Hippocampal formation (tissue), 2 donors: ENCODE measurements at places on chromosomes 2 and 18.
A peak's percentile ranks its signal among the peaks of the same experiment; 100 is the strongest.

DNA sequence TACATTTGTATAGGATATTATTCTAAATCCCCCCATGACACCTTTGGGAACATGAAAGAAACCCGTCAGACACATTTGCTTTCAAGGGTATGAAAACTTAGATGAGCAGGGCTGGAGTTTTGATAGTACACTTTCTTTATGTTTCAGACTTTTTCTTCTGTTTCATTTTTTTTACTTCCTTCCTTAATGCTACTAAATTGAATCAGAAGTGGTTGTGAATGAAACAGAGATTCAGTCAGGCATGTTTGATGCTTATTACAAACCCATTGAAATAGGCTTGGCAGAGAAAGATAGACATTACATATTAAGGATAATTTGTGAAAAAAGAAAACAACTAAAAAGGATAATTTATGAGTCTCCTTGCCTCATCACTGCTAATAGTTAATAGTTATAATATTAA lies 26.8 kb downstream of the SLC30A6 start:
- DNase-seq, result no peak

DNA sequence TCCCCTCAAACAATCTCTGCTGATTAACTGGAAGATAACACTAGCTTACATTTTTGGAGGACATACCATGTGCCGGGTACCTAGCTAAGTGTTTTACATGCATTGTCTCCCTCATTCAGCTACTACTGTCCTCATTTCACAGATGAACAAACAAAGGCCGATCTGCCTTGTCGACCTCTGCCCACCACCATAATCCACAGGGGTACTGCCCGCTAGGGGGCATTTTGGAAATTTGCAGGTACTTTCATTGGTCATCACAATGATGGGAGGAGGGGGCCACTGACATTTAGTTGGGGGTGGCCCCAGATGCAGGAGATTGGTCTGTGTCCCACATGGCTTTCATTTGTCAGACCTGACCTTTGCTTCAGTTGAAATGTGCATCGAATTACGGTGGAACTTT lies 3.9 kb upstream of the TMEM163 start:
- DNase-seq, result no peak

DNA sequence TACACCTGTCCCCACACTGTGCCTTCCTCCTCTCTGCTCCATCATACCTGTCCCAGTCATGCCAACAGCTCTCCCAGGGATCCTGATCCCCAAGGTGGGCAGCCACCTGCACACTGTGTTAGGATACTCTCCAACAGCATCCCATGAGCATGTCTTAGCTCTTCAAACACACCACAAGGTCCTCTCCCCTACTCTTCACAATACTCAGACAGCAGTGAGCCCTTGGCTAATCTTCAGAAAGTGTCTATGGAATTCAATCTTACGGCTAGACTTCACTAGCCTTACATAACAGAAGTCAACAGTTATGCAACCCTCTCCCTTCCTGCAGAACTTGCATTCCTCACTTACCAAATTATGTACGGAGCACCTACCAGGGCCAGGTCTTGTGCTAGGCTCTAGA lies 79.9 kb downstream of the MYO5B start:
- no peak for DNase-seq

DNA sequence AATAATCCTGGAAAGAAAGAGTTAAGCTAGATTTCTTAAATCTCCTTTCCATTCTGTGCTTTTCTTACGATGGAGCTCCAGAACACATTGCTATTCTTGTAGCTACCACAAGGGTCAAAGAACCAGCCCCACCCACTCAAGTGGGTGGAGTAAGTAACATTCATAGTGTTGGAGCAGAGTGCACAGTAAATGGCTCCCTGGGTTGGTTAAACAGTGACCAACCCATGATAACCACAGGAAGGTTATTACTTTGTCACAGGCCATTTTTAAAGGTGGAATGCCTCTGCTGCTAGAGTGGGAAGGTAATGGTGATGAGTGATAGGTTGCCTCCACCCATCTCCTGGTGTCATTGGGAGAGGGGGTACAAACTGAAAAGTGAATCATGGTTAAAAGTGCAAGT lies 13.9 kb downstream of the ARPC2 start:
- no peak for DNase-seq

DNA sequence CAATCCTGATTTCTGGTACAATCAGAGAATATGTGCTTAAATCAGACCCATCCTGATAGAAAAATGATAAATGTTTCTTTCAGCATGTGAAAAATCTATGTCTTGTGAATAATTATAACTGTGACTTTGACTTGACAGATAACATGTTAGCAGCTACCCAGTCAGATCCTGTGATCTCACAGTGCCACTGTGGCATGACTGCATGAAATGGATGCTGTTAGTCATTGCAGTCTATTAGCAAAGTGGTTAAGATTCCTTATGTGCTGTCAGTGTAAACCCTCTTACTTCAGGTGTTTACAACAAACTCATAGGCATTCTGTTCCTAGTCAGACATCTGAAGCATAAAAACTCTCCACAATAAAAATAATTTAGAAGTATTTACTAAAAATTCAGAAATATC lies 244.6 kb upstream of the RND3 start:
- no peak for DNase-seq

DNA sequence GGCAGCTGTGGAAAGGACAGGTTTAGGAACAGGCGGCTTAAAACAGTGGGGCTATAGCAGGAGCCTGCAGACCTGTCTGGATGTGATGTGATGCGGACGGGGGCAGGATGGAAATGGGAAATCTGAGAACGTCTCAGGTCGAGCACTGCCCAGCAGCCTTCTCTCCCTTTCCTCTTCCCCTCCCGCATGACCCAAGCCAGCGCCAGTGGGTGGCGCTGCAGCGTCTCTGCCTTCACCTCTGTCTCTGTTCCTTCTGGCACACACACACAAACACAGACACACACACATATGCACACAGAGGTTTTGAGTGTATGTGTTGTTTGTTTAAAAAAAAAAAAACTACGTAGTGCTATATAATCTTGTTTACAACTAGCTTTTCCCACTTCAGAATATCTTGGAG lies 82.0 kb upstream of the SLC66A3 start:
- DNase-seq, result no peak

- DNase-seq, result no peak
These were observed 15.4 kb downstream of the NYAP2 start for GRCh38 chr2:225414902-225415301.

DNA sequence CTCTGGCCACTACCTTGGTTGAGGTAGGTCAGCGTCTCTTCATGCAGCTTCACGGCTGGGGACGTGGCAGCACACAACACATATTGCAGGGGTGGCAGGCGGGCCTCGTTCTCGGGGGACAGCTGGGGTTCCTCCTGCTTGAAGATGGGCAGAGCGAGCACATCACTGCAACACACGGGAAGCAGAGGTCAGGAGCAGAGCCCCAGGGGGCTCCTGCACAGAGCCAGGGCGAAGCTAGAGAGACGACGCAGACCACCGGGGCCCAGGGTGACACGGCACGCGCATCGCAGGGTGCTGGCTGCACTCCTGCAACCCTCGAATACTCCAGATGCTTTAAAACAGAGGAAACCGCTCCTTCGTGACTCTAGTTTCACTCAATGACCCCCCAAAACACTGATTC lies 3.9 kb downstream of the TFCP2L1 start:
- DNase-seq, result no peak

DNA sequence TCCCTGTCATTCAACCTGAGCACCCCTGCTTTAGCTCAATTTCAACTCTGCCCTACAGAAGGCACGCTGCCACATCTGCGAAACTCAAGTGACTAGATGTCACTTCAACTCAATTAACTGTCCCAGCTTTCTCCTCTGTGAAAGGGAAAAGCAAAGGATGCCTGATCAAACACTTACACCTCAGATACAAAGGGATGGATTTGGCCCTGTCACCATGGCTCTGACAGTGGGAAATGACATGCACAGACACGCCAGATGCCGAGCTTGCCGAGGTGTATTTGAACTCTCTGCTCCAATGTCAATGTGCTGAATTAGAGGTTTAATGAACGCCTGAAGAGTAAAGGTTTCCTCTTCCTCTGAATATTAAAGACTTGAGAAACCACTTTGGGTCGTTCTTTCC lies 481.1 kb downstream of the CBLN2 start:
- DNase-seq, result no peak

GRCh38 chr2:161165811-161166210 lies 5.6 kb downstream of the TANK start:
- no peak for DNase-seq

GRCh38 chr2:240397542-240397916 lies 37.9 kb upstream of the GPC1 start:
- DNase-seq, result no peak

DNA sequence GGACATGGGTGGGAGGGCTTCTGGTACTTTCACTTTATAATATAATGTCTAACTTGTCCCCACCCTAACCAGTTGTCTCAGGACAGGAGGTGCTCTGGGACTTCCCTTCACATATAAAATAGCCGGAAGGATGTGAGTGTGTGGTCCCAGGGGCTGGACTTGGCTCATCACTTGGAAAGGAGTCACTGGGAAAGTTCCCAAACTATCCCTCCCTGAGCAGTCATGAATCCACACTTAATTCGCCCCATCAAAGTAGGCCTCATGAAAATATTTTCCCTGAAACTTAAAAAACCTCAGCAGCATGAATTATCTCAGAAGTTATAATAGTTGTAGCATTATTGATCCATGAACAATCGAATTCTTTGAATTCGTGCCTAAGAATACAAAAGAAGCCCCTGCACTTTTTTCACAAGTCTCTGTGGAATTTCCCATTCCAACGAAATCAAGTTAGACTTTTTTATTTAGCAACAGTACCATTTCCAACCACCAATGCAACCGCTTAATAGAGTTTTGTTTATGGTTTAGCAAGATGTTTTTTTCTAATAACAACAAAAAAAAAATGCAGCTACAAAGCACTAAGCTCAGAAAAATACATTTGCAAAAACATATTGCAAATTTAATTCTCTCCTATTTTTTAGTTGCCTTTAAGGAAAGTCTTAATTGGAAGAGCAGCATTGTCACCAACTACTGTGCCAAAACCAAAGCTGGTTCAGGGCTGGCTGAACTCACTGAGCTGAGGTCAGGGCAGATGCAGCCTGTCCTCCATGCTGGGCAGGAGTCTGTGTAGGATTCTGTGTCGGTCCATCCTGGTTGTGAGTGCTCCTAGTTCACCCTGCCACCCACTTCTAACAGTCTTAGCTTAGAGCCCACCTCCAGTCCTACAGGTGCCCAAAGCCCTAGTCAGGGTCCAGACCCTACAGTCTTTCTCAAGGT lies 68.8 kb upstream of the SPTBN1 start:
- no peak for DNase-seq

GRCh38 chr2:239928391-239929350 lies 96.5 kb downstream of the NDUFA10 start:
- peak; percentile 77 for DNase-seq

DNA sequence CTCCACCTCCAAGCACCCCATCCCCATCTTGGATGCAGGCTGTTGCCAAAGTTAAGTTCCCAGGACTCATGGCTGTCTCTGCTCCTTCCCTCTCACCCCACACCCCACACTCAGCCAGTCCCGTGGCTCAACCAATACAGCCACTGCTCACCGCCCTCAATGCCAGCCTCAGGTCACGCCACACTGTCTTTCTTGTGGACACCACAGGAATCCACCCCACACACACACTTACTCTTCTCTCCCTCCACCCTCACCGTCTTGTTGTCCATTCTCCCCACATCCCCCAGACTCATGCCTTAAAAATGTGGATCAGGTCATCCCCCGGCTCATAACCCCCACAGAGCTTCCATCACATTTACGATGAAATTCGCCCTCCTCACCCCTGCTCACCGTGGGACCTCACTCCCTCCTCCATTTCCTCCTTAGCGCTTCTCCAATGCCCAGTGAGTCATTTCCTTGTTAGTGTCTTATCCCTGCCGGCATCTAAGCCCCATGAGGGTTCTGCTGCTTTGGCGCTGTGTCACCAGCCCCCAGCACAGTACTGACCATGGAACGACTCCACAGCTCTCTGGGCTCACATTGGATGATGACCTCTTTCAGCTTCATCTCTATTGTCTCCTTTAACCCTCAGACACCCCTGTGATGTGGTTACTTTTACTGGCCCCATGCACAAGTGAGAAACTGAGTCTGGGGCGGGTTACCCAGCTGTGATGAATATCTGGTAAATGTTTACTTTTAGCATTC lies 13.8 kb downstream of the MLPH start:
- DNase-seq, result no peak

DNA sequence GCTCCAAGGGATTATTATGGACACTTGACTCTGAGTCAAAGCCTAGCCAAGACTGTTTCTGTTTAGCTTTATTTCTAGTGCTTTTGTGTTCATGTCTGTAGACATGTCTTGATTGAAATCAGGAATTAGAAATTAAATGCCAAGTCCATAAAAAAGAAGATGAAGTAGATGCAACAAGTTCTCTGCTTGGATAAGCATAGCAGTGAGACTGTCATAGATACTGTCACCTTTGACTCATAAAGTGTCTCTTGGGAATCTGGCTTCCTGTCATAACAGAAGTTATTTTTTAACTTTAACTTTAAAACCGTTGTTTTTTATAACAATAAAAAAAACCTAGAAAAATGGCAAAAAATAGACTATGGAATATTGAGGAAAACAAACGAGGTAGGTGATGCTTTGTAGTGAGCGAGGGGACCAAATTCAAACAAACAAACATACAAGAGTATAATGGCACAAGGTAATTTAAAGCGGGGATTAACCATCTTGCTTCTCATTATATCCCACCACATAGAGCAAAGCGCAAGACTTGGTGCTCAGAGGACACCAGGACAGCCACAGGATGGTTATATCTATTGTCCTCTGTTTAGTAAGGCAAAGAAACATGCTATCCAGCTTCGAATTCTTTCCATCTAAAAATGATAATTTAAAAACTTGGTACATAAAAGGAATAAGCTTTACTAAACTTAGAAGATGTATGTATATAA lies 64.6 kb downstream of the CD226 start:
- DNase-seq, result no peak

- no peak for DNase-seq
These were observed 101.7 kb downstream of the TTC32 start for GRCh38 chr2:19799881-19800780.

DNA sequence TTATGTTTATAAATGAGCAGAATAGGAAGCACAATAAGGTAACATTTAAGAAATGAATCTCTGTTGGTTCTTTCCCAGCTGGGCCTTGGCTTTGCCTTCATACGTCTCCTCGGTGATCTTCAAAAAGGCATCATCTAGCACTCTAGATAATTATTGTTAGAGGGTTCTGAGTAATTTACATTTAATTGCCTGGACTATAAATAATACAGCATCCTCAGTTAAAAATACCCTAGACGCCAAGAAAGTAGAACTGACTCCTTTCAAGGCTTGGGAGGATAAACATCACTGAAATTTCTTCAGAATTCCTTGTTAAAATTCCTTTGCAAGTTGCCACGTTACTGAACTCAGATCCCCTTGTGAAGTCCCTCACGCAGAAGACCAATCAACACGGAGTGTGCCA lies 199.7 kb upstream of the BOD1L2 start:
- DNase-seq, result no peak

DNA sequence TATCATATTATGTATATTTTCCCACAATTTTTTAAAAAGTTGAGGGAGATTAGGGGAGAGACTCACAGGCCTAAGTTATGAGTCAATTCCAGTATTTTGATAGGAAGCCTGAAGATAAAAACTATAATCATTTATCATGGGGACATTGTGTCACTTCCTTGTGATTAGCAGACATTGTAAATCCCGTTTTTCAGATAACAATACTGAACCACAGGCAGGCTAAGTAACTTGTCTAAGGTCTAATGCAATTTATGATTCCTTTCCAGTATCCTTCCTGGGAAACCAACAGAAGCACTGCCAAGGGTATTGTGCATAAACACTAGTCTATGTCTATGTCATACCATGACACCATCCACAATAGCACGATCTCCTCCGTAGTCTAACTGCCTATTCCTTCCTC lies 235.2 kb upstream of the PIK3C3 start:
- DNase-seq, result no peak
